ENCODE measurements at places on chromosomes 16 and 17. TPM values are rescaled to one million over a fixed set of nuclear protein-coding genes. Genes with fewer than 3 reads are reported as not detected.

Gene MRM3
- total RNA-seq: 44.9 TPM

DNA sequence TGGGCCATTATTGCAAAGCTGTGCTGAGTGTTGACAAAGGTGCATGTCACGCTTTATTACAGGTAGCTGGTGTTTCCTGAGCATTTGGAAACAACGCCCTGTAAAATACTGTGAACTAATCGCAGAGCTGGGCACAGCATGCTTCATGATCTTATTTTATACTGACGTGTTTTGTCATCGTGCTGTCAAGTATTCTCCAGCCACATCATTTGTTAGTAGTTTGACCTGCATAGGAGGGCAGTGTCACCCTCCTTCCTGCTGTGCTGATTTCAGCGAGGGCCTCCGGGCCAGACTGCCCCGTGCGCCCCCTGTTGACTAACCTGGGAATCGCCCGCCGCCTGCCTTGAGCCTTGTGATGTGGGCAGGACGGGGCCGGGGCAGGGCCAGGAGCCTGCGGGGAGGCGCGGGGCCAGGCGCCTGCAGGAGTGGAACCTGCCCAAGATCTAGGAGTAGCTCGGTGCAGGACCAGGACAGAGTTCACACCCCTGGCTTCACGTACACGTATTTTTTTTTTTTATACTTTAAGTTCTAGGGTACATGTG, 820.7 kb downstream of the KCNJ18 start:
- no peak for DNase-seq

Gene ABCC3
- total RNA-seq: 26.5 TPM

DNA sequence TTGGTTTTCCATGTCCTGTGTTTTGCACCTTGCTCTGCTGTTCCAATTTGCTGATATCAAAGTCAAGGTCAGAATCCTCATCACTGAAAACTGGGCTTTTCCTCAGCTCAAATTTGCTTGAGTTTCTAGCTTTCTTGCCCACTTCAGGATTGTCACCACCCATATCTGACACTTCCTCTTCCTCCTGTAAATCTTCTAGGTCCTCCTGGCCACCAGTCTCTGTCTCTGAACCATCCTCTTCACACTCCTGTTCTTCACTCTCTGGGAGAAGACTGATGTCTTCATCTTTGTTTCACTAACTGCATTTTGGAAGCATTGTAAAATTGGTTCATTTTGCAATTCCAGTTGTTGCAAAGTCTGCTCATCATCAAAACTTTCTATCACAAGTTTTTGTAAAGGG, 63.4 kb upstream of the RBL2 start:
- no peak for DNase-seq

- no peak for DNase-seq
Observed at GRCh38 chr16:85829171-85829719, 29.8 kb downstream of the COX4I1 start.

All from lower leg skin (tissue), 4 donors.